Fibroblast of lung (primary cell): ENCODE measurements at places on chromosomes 7 and 10. TPM values are rescaled to one million over a fixed set of nuclear protein-coding genes. Genes with fewer than 3 reads are reported as not detected.

The AFAP1L2 gene
- total RNA-seq = 0.17 and 0.77 TPM in 2 replicates

- no peaks in the 10 kb centered on the region for H3K4me1 ChIP-seq
- peak overlapping the region; percentile 91 for H3K4me3 ChIP-seq
- no peaks in the 10 kb centered on the region for H3K36me3 ChIP-seq
- peak; percentile 45 for DNase-seq
Measured at GRCh38 chr10:32446536-32447406, 831 bp downstream of the CCDC7 start.

The PPIF gene
- total RNA-seq = 18.2 and 18.7 TPM in 2 replicates

- H3K4me1 ChIP-seq = peaks cover 7% of the 10 kb centered on the region
- H3K27me3 ChIP-seq = no peaks in the 10 kb centered on the region
- peak overlapping the region; percentile 95 for H3K4me3 ChIP-seq
- H3K27ac ChIP-seq = peak overlapping the region; percentile 79
- no peaks in the 10 kb centered on the region for H3K36me3 ChIP-seq
Measured at GRCh38 chr10:59907918-59908807, 1.8 kb upstream of the CCDC6 start.

- no peaks in the 10 kb centered on the region for H3K4me1 ChIP-seq
- no peak overlapping the region for H3K27ac ChIP-seq
- no peak for DNase-seq
- no peak overlapping the region for H3K4me3 ChIP-seq
- no peaks in the 10 kb centered on the region for H3K36me3 ChIP-seq
- H3K27me3 ChIP-seq = no peaks in the 10 kb centered on the region
Measured at GRCh38 chr7:2978408-2978807, 65.3 kb downstream of the CARD11 start.

The GARIN1A gene
- total RNA-seq = 0.51 and 1.5 TPM in 2 replicates

The APBB1IP gene
- total RNA-seq = 1.5 and 3.1 TPM in 2 replicates

DNA sequence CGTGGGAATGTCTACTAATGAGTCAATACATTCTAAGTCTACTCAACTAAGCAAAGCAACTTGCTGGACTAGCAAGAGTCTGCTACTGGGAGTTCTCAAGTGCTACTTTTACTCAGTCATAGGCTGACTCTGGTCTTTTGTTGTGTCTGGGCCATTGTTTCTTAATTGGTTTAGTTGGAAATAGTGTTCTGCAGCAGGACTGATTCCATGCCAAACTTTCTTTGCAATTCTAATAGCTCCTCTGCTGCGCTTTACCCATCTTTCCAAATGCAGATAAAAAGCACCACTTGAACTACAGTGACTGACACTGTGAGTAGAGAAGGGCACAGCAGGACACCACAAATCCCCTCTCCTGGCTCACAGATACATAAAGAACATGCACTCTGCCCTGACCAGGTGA lies 125.7 kb downstream of the CD36 start:
- DNase-seq = peak; percentile 78
- H3K27ac ChIP-seq = no peak overlapping the region
- peaks cover 3% of the 10 kb centered on the region for H3K36me3 ChIP-seq
- H3K27me3 ChIP-seq = no peaks in the 10 kb centered on the region
- H3K4me1 ChIP-seq = no peaks in the 10 kb centered on the region

DNA sequence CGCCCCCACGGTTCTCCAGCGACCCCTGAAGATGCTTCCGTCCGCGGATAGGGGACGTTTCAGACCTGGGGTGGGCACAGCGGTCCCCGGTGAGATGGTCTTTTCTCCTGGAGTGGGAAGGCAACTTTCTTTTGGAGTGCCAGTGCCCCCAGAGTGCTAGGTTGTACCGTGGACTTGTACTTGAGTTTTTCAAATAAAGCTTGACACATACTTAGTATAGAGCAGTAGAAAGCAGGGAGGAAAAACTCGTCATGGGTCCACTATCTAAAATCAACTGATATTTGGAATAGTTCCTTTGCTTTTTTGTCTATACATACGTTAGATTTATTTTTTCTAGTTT lies 28.4 kb downstream of the RBM20 start:
- H3K4me1 ChIP-seq = peaks cover 2% of the 10 kb centered on the region
- H3K36me3 ChIP-seq = no peaks in the 10 kb centered on the region
- H3K27me3 ChIP-seq = peaks cover 18% of the 10 kb centered on the region
- no peak overlapping the region for H3K27ac ChIP-seq
- peak overlapping the region; percentile 58 for H3K4me3 ChIP-seq

- H3K36me3 ChIP-seq = no peaks in the 10 kb centered on the region
- no peaks in the 10 kb centered on the region for H3K27me3 ChIP-seq
- H3K27ac ChIP-seq = no peak overlapping the region
- no peak for DNase-seq
- H3K4me3 ChIP-seq = no peak overlapping the region
Measured at GRCh38 chr7:127892488-127893314, 138.5 kb downstream of the LRRC4 start.

The FAM171A1 gene
- 6.2 and 8.8 TPM in 2 replicates for total RNA-seq

- DNase-seq = peak; percentile 58
- H3K4me3 ChIP-seq = no peak overlapping the region
- no peak overlapping the region for H3K27ac ChIP-seq
- H3K27me3 ChIP-seq = no peaks in the 10 kb centered on the region
- H3K36me3 ChIP-seq = no peaks in the 10 kb centered on the region
- H3K4me1 ChIP-seq = no peaks in the 10 kb centered on the region
Measured at GRCh38 chr10:35351021-35351420, 14.7 kb downstream of the CCNY start.

GRCh38 chr7:29843093-29843492 lies 36.8 kb downstream of the WIPF3 start:
- no peak overlapping the region for H3K27ac ChIP-seq

DNA sequence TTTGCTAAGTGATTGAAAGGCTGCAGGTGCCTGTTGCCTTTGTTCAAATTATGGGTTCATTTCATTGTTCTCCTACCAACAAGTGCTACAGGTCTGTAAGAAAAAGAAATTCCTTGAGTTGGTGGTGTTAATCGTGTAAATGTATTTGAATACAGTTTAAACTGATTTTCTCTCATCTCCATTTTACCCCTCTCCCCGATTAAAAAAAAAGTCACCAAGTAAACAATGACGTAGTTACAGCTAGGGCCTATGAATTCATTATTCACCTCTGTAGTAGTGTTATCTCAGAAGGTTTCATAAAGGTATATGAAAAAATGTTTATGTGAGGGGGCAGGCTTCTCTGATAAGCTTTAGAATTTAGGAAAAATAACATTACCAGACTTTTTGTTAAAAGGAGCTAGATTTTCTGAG lies 1.1 kb downstream of the REEP3 start:
- peak overlapping the region; percentile 92 for H3K4me3 ChIP-seq
- no peaks in the 10 kb centered on the region for H3K27me3 ChIP-seq

The MRPS33 gene
- total RNA-seq = 30.6 and 40.1 TPM in 2 replicates

- peak overlapping the region; percentile 84 for H3K27ac ChIP-seq
- no peaks in the 10 kb centered on the region for H3K27me3 ChIP-seq
- H3K4me3 ChIP-seq = no peak overlapping the region
- peaks cover 16% of the 10 kb centered on the region for H3K4me1 ChIP-seq
Measured at GRCh38 chr7:22577470-22578001, 77.5 kb upstream of the STEAP1B start.

- DNase-seq = no peak
- H3K27ac ChIP-seq = no peak overlapping the region
- H3K27me3 ChIP-seq = no peaks in the 10 kb centered on the region
- no peak overlapping the region for H3K4me3 ChIP-seq
- H3K4me1 ChIP-seq = no peaks in the 10 kb centered on the region
- H3K36me3 ChIP-seq = no peaks in the 10 kb centered on the region
Measured at GRCh38 chr10:129777687-129778086, 186.4 kb downstream of the EBF3 start.

The TSPAN15 gene
- total RNA-seq = 1.8 and 2.6 TPM in 2 replicates

- H3K36me3 ChIP-seq = no peaks in the 10 kb centered on the region
- H3K4me3 ChIP-seq = no peak overlapping the region
- no peaks in the 10 kb centered on the region for H3K27me3 ChIP-seq
Measured at GRCh38 chr10:5467207-5467535, 32.2 kb downstream of the CALML5 start.

DNA sequence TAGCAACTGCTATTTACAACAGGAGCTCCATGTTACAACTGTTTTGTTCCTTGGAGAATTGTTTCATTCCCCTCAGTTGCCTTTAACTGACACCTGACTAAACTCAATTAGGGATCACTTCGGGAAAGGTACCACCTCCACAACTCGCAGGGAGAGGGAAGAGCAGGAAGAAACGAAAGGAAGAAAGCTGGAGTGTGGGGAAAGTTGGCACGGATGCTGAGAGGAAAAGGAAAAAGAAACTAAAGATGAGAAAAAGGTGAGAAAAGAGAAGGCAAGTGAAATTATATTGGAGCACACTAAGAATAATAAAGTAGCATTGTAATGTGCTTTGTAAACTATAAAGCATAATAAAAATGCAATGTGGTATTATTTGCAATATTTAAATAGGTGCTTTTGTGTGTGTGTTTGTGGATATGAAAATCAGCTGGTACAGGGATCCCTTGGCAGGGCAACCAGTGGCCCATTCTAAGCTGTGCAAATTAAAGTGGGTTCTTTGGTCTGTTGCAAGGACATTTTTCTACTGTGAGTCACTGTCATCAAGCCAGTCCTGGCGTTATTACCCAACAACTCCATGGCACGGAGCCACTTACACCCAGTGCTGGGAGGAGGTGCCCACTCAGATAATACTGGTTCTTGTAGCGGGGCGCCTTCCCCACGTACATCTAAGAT lies 45.9 kb downstream of the HIPK2 start:
- DNase-seq = peak; percentile 96
- peaks cover 31% of the 10 kb centered on the region for H3K4me1 ChIP-seq

The ZNF467 gene
- total RNA-seq = 1.0 and 1.3 TPM in 2 replicates

DNA sequence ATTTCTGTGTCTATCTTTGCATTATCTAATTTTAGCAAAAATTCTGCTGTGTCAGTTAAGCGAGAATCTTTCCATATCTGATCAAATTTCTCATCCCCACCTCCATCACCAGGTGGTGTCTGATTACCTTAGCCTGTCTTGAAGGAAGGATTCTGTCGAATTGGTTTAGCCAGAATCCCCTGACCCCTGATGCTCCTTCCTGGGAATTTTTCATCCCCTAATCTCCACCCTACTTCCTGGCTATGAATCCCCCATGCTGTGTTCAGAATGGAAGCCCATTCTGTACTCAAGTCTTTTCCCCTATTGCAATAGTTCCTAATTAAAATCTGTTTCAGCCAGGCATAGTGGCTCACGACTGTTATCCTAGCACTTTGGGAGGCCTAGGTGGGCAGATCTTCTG lies 216.1 kb downstream of the SKIDA1 start:
- no peak for DNase-seq
- no peaks in the 10 kb centered on the region for H3K4me1 ChIP-seq
- H3K36me3 ChIP-seq = no peaks in the 10 kb centered on the region
- no peak overlapping the region for H3K27ac ChIP-seq
- H3K27me3 ChIP-seq = no peaks in the 10 kb centered on the region
